ENCODE measurements at places on chromosomes 1 and 21.

- DNase-seq, result no peak
Measured at GRCh38 chr1:244057474-244058385, 6.6 kb downstream of the ZBTB18 start.

- DNase-seq, result no peak
Measured at GRCh38 chr1:243543501-243543900, 287.7 kb downstream of the SDCCAG8 start.

- DNase-seq, result no peak
Measured at GRCh38 chr1:181398544-181398943, 84.8 kb upstream of the CACNA1E start.

GRCh38 chr1:16249596-16250241 is 12.7 kb upstream of the CPLANE2 start:
- DNase-seq, result peak; percentile 47

- DNase-seq, result peak; percentile 59
Measured at GRCh38 chr1:56064705-56065104, 514.7 kb downstream of the PLPP3 start.

DNA sequence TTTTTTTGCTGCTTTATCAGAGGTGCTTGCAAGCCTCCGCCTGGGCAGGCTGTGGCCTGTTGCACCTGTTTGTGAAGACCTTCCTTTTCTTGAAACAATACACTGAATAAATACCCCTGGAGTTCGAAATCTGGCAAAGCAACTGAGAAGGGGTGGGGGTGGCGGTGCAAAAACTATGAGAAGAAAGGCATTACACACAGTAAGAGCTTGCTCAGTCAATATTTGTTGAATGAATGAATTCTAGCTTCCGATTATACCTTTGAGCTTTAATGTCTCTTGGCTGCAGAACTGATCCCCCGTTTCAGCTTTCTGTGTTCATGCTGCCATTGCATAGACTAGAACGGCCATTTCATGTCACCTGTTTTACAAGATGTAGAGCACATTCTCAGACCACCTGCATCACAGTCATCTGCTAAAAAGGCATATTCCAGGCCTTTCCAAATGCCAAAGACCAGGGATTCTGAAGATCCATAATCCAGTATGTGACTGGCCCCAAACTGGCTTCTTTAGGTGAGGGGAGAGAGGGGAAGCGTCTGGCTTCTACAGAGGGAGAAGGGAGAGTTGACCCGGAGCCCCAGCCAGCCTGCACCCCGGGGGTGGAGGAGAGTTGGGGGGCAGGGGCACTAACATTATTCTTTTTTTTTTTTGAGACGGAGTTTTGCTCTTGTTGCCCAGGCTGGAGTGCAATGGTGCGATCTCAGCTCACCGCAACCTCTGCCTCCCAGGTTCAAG is 111.5 kb downstream of the ETS2 start:
- no peak for DNase-seq

- DNase-seq, result no peak
Measured at GRCh38 chr1:205576805-205577761, 54.7 kb downstream of the ELK4 start.

- no peak for DNase-seq
Measured at GRCh38 chr1:147245586-147246021, 3.1 kb downstream of the CHD1L start.

- DNase-seq, result no peak
Measured at GRCh38 chr1:4563586-4563985, 90.8 kb upstream of the AJAP1 start.

- DNase-seq, result no peak
Measured at GRCh38 chr21:18253799-18254198, 9.2 kb downstream of the CHODL start.

DNA sequence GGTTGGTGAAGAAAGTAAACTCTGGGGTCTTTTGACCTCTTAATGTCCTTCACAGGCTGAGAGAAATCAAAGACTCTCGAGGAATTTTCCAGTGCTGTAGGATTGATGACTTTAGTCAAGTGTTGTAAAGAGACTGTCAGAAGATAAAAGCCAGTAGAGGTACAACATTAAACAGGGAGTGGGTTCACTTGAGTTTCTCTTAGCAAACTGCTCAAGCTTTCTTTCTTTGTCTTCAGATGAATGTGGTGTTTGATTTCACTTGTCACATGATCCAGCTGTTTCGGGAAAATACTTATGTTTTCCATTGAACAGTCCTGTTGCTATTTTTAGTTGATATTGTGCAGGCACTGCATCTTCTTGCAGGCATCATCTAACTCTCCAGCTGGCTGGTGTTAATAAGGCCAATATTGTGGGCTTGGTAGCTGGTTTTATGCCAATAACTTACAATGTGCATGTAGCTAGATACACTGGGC is 45.6 kb downstream of the XCL2 start:
- no peak for DNase-seq

DNA sequence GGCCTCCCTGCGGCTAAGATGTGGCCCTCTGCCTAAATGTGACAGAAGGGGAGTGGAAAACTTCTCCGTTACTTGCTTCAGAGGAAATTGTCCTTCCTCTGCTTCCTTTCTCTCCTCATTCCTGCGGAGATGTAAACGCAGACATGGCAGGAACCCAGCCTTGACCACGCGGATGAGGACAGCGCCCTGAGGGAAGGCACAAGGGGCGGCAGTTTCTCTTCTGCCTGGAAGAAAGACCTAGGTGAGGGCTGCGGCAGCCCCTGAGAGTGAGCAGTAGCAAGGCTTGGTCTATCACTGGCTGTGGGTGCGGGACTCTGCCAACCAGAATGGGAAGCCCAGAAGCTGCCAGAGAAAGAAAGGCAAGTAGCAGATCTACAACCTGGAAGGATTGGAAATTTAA is 14.0 kb upstream of the CTPS1 start:
- no peak for DNase-seq

DNA sequence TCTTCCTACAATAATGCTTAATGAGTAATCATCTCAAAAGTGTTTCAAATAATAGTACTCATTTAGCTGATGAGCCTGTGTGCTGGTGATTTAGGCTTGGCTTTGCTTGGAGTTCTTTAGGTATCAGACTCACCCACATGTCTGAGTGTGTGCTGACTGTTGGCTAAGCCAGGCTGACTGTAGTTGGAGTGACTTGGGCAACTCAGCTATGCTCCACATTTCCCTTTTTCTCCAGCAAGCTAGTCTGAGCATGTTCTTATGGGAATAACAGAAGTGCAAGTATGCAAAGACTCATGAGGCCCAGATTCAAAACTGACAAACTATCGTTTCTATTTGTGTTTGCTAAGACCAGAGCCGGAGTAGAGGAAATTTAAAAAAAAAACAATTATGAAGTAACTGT is 99.0 kb upstream of the ADGRL4 start:
- no peak for DNase-seq

DNA sequence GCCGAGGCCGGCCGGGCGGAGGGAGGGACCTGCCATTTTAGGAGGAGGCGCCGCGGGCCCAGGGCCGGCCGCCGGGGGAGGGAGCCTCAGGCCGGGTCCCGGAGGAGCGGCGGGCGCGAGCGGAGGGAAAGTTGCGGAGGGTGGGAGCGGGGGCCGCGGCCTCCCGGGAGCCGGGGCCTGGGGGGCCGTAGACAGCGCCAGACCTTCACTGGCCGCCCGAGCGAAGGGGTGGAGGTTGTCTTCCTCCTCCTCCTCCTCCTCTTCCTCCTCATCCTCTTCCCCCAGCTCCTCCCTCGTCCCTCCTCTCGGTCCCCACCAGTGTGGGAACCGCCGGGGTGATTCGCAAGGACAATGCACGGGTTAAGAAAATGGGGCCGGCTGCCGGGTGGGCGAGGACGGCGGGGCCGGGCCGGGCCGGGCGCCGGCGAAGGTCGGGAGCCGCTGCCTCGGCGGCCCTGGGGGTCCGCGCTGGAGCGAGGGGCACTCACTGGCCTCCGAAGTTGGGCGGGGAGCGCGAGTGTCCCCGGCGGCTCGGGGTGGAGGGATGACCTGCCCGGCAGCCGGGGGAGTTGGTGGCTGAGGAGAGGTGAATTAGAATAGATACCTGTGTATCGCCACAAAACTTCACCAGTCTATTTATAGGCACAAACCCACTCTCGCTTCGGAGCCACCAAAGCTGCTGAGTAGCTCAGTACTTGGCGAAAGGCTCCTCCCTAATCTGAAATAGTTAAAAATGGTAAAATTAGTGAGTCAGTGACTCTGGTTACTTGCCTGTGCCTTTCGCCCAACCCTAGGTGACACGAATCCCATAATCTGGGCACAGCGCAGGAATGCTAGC is 1.3 kb downstream of the DYRK1A start:
- DNase-seq, result no peak

GRCh38 chr1:17080880-17081279 is 27.0 kb upstream of the SDHB start:
- no peak for DNase-seq

DNA sequence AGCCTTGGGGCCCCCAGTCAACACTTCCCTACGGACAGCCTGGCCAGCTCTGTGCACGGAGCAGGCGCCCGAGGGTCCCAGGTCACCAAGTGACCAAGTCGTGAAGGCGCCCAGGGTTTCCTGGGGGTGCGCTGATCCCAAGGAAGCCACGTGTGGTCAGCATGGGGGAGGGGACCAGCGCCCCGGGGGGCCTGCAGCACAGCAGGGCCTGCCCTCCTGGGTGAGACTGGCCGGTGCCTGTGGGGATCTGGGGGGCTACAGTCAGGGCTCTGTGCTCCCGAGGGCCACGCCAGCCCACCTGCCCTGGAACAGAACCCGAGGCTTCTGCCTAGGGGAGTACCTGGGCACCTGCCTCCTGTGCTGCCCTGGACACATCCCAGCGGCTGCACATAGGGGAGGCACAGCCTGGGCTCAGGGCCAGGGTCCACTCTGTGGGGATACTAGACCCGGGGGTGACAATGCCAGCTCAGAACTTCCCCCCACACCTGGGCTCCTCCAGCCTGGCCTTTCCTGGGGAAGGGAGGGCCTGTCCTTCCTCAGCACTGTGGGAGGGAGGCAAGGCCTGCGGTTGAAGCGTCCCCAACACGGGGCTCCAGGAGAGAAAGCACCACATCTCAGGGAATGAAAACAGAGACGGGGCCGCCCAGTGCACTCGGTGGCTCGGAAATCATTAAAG is 6.2 kb upstream of the POFUT2 start:
- no peak for DNase-seq

GRCh38 chr1:246155923-246156322 is 351.2 kb downstream of the SMYD3 start:
- DNase-seq, result no peak

DNA sequence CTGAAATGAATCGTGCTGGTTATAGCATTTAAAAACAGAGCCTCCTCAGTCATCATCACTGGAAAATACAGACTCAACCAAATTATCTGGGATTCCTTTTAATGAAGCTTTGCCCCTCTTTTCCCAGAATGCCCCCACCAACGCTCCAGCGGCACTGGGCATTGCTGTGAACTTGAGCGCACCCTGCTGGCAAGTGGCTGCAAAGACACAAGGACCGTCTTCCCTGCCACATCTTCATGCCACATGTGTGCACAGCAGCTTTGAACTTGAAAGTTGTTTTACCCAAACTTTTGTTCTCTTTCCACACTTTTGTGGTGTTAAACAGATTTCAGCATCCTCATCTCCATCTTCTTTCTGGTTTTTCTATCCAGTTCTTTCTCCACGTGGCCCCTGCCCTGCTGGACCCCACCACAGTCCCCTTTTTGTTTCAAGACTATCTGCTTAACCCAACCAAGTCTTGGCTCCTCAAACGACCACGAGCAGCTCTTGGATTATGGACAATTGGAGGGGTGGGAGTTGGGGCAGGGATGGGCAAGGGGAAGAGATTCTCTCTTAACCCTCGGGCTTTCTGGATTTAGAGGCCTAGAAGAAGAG is 12.8 kb upstream of the LMX1A start:
- DNase-seq, result no peak

DNA sequence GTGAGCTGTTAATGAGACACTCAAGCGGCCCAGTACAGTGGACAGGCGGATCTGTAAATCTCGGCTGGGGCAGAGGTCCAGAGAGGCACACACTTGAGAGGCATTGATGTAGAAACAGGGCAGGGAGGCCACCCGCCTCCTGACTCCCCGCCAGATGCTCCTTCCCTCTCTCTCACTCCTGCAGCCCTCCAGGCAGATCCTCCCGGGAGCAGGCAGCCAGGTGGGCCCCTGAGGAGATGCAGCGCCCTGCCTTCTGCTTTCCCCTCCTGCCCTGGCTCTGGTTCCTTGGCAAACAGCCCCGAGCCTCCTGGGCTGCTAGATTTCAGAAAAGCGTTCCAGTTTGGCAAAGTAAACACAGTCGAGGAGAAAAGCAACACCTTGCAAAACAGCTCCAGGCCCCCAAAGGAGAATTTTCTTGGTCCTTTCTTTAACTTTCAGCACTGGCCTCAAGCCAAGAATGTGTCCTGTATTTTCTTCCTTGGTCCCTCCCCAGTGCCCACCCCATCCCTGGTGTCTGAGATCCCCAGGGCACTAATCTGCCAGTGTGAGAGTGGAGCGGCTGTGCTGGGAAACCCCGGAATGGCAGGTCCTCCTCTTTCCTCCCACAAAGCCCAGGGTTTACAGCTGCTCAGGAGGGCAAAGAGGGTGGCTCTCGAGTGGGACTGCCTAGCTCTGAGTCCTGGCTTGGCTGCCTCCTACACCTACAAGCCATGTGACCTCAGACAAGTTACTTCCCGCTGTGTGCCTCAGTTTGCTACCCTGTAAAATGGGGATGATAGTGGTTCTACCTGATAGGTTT is 29.4 kb upstream of the IFNLR1 start:
- DNase-seq, result peak; percentile 15

GRCh38 chr1:182626527-182626926 is 22.3 kb upstream of the RGS16 start:
- DNase-seq, result no peak

- no peak for DNase-seq
Measured at GRCh38 chr21:40615505-40616376, 231.2 kb downstream of the DSCAM start.

DNA sequence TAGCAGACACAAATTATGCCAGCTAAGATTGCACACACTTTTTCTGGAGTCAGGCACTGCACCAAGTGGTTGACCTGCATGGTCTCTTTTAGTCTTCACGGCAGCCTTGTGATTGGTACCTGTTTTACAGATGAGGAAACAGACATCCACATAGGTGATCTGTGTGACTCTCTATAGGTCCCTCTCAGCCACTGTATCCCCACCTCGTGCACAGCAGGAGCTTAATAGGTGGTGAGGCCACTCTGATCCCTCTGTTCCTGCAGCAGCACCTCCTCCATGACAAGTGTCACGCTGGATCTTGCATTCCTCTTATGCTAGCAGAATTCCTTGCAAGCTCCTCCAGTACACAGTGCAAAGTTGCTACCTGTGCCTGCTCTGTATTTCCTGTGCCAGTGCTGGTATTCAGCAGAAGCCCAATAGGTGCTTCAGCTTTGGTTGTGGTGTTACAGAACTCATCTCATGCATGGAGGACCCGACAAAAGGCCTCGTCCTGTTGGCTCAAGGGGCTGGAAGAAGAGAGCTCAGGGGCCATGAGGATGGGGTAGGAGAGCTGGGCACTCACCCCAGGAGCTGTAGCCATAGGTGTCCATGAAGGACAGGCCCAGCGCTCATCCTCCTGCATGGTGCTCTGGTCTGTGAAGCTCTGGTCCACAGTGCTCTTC is 546.7 kb downstream of the PTPRU start:
- DNase-seq, result no peak

GRCh38 chr1:110243574-110243973 is 33.5 kb downstream of the KCNC4 start:
- no peak for DNase-seq

DNA sequence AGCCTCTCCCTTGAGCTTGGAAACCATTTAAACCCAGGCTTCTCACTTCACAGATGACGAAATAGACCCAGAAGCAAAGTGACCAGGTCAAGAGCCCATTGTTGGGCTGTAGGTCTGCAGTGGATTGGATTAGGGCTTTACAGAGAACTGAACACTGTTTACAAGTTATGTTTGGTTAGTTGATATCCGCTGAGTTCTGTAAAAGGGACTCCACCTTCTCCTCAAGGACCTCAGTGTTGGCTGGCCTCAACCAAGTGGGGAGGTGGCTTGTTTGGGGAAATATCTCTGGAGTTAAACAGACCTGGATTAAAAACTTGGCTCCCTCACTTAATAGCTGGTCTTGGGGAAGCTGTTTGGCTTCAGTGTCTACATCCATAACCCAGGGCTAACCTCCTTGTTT is 88.1 kb downstream of the UCK2 start:
- no peak for DNase-seq

Measured in NCI-H226 (cell line).